Ascending aorta (tissue), 2 donors: ENCODE measurements at places on chromosomes 11 and 22.

GRCh38 chr22:44795701-44796630, 43.6 kb downstream of the ARHGAP8 start:
- no peak for DNase-seq

DNA sequence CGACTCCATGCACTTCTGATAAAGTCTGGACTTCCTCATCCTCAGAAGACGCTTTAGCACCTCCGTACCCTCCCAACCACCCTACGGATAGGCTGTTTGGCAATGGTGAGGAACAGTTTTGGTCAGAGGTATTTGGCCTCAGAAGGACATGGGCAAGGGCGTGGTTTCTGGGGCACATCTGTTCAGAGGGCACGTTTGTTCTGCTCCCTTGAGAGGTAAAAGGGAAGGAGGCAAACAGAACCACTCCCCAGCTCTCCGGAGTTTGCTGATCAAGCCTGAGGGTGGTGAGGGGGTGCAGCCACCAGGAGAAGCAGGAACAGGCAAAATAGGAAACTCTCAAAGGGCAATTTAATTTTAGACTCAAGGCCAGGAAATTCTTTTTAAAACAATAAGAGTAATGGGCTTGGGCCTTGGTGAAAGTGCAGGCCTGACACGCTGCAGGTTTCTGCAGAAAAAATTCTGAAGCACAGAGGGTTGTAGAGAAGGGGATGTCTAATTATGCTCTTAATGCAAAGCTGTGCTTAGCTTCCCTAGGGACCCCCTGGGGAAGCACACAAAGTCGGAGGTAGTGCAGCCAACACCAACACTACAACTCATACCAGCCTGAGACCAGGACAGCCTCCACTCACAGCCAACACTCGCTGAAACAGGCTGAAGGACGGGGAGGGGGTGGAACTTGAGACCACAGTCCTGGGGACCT, 23.3 kb downstream of the ETS1 start:
- DNase-seq, result no peak

GRCh38 chr11:65798882-65799281, 12.0 kb downstream of the OVOL1 start:
- DNase-seq, result no peak

- DNase-seq, result no peak
Observed at GRCh38 chr11:46291441-46292150, 14.1 kb downstream of the CREB3L1 start.

DNA sequence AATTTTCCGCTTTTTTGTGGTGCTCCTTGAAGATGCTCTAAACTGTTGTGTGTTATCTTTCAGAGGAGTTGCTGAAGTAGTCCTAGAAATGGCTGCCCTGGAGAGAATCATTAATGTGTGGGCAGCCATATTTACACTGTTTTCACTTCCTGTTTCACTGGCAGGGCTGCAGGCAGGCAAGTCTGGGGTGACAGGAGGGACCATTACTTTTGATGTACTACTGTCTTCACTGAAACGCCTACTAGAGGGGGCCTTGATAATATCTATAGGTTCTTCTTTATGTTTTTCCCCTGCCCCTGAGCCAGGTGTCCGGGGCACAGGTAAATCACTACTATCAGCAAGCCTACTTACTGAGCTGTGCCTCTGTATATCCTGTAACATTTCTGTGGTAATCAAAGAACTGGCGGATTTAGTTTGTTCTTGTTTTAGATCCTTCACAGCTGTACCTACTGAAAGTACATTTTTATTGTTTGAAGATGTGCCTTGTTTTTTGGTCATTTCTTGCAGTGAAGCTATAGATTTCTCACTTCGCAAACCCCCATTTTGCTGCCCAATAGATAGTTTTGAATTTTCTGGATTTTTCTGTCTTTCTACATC, 39.7 kb downstream of the ACAT1 start:
- no peak for DNase-seq

- no peak for DNase-seq
Observed at GRCh38 chr11:69263736-69264052, 30.3 kb upstream of the MYEOV start.

- no peak for DNase-seq
Observed at GRCh38 chr22:34841911-34842310, 224.0 kb upstream of the ISX start.

DNA sequence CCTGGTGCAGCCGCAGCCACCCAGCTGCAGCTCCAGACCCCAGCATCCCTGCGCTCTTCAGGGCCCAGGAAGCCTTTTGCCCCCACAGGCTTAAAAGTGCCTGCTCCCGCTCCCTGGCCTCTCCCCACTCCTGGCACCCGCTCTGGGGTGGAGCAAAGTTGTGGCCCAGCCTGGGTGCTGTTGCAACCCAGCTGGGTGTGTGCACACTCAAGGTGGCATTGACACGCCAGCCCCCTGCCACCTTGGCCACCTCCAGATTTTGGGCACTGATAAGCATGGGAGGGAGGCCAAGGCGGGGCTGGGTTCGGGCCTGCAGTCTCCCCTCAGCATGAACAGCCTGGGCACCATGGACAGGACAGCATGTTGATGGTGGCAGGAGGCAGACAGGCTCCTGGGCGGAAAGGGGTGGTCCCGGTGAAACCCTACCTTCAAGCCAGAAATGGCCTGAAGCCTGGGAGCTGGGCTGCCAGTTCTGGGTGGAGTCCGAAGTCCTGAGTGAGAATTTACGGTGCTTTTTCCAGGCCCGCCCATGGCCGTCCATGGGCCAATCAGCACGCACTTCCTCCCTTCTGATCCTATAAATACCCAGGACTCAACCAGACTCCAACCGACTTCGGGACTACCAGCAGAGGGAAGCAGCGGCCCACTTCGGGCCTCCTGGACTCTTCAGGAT, 23.6 kb upstream of the RNASEH2C start:
- DNase-seq, result no peak

DNA sequence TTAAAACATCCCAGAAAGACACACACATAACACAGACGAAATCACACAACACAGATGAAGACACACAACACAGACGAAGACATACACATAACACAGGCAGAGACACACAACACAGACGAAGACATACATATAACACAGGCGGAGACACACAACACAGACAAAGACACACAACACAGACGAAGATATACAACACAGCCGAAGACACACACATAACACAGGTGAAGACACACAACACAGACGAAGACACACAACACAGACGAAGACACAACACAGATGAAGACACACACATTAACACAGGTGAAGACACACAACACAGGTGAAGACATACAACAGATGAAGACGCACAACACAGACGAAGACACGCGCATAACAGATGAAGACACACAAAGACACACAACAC, 4.8 kb upstream of the MOB2 start:
- no peak for DNase-seq

DNA sequence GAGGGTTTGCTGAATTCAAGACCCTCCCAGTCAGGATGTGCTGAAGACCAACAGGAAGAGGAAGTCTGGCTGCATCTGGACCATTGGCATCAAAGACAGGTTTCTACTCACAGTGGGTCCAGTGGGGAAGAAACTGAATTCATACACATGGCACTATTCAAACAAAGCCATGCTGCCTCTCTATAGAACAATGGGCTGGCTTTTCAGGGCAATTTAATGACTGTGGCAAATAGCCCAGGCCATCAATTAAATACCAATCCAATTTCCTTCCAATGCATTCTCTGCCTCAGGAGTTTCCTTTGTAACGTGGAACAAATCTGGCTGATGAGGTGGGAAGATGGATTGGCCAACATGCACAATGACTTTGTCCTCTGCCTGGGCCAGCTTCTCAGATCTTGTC, 98.6 kb downstream of the SEZ6L start:
- DNase-seq, result no peak

GRCh38 chr11:134275188-134275533, 1.0 kb upstream of the GLB1L3 start:
- DNase-seq, result no peak

DNA sequence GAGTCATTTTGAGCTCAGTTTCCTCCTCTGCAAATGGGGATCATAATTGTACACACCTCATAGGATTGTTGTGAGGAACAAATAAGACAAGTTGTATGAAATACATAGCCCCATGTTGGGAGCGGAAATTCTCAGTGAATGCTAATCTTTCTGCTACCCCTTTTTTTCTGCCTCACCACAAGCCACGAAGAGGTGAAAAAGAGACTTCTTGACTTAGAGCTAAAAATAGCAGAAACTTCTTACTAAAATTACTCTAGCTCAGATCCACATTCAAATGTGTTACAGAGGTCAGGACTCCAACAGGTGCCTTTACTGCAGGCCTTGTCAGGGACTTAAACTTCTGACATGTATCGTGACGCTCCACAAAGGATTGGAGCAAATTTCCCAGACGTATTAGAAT, 128.5 kb downstream of the MIAT start:
- no peak for DNase-seq

DNA sequence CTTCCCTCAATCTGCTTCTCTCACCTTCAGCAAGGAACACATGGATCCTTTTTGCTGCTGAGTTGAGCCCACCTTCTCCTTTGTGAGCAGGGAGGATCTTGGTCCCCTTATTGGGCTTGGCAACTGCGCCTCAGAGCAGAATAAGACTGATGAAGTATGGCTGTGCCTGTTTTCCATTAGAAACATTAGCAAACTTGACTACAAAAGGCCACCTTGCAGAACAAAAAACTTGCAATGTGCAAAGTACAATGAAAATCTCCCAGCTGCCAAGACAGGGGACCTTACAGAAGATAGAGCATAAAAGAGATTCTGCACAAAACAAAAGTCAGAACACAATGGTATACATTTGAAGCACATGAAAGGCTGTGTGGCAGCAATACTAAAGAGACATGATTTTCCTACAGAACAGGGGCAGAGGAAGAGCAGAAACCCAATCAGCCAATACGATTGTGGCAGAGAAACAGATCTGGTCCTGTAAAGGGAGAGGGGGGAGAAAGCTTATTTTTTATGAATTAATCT, 173.5 kb upstream of the SNX19 start:
- DNase-seq, result no peak

GRCh38 chr22:40635940-40636379, 559 bp downstream of the MRTFA start:
- DNase-seq, result no peak

DNA sequence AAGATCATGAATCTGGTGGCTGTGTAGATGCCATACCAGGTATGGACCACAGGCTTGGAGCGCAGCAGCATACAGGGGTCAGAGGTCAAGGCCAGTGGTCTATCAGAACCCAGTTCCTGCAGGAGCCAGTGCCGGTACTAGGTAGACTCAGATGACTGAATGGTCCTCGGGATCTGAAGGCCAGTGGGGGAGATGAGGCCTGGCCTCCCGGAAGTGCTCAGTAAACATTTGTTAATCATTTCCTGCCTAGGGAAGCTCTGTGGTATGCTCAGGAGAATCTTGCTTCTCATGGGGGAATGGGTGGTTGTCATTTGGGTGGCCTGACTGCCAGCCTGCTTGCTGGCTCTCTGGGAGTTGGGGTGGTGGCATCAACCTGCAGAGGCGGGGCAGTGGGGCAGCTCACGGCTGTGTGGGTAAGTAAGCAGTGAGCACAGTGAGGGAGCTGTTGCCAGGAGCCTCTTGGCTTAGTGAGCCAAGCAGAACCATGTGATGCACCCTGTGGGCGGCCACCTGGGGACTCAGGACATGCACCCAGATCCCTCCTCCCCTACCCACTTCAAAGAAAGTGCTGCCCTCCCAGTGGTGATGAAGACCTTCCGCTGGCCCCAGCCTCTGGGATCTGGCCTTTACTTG, 33.0 kb downstream of the PTPRJ start:
- DNase-seq, result no peak

GRCh38 chr11:95563173-95563572, 226.4 kb downstream of the FAM76B start:
- no peak for DNase-seq

DNA sequence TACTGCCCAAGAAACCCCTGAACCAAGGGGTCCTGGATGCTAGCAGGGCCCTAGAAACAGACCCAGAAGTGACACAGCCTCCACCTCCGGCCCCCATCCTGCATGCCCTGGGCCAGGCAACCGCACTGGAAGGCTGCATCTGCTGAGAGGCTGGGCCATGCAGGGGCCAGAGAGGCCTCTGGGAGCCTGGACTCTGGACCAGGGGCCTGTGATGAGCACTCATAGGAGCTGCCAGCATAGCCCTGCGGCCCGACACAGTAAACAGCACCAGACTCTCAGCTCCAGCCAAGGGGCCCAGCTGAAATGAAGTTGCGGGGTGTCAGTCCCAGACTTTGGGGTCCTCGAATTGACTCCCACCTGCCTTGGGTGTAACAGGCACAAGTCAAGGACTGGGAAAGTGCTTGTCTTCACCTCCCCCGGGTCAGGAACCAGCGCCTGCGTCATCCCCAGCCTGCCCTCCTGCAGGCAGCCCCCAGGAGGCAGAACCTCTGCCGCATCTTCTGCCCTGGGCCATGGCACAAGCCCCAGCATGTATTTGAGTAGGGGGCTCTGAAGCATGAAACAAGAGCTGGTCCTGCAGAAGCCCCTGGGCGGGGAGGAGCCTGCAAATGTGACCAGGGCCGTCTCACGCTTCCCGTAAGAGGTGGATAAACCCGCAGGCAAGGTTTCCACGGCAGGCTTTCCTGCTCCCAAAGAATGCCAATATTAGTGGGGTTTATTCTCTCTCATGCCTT, 25.2 kb upstream of the CCND1 start:
- DNase-seq, result no peak

DNA sequence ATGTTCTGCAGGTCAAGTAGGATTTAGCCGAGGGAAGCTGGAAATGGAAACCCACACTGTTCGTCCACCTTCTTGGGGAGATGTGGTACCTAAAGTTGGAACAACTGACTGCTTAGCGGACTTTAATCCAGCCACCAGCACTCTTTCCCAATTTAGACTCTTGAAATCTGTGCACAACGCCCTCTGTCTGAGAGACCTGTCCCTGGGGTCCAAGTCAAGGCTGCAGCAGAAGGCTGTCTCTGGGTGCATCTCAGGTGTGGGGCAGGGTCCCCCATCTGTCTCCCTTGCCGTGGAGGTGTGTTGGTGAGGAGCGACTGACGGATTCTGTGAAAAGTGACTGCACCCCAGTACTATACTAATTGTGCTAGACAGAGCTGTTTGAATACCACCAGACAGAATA, 168.2 kb upstream of the CADM1 start:
- DNase-seq, result no peak

DNA sequence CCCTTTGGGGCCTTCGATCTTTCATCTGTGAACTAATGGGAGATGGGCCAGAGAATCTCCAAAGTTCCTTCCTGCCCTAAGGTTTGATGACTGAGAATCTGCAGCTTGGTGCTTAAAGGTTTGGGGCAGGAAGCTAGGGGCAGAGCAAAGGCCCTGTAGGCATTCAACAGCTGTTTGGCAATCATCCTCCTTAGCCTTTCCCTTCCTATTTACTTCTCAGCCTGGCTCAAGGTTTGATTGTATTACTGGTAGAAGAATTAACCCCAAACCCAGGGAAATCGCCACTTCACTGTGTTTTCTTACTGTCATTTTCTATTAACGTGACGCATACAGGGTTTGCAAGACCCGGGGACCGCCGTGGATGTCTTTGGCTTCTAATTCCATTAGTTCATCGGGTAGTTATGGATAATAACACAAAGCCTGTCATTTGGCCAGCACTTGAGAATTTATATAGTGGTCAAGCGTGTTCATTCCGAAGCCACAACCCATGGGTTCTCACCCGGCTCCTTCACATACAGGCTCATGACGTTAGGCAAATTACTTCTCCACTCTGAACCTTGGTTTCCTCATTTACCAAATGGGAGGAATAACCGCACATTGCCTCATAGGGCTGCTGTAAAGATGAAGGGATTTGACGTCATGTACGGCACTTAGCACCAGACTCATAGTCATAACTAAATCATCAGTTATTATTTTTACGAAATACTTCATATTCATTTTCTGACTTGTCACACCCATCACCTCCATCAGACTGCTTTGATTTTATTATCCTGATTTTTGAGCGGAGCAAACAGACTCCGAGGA, 158.1 kb downstream of the FBXO7 start:
- DNase-seq, result no peak

GRCh38 chr11:78217650-78218541, 29.2 kb downstream of the USP35 start:
- peak; percentile 54 for DNase-seq

GRCh38 chr11:40241524-40242051, 1217.9 kb downstream of the LRRC4C start:
- DNase-seq, result no peak
